Activated CD4-positive, alpha-beta T cell treated with anti-CD3 and anti-CD28 coated beads, Interleukin-2, amount 50 U/mL, for 24 hours (primary cell): ENCODE measurements at places on chromosomes 4 and X.
A peak's percentile ranks its signal among the peaks of the same experiment; 100 is the strongest.

- DNase-seq, result no peak
Observed at GRCh38 chrX:82649645-82650044, 858.4 kb upstream of the POU3F4 start.

GRCh38 chrX:46722742-46723568 lies 36.0 kb downstream of the SLC9A7 start:
- DNase-seq, result no peak

- DNase-seq, result no peak
Observed at GRCh38 chrX:53324085-53324484, 42.7 kb upstream of the IQSEC2 start.

DNA sequence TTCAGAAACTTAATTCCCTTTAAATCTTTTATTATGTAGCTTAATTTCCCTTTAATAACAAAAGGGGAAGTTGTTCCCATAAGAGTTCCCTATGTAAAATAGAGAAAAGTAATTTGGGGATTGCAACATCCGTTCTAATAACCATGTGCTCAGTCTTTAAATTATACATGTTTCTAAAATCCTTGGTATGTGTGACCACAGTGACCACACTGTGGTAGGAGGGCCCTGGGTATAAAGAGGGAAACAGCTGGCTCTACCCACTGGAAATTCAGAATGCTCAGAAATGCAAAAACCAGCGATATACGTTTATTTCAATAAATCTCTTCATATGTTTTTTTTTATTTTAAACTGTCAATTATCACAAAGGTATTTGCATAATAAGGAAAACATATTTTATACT lies 219.1 kb downstream of the FGF13 start:
- DNase-seq, result no peak

DNA sequence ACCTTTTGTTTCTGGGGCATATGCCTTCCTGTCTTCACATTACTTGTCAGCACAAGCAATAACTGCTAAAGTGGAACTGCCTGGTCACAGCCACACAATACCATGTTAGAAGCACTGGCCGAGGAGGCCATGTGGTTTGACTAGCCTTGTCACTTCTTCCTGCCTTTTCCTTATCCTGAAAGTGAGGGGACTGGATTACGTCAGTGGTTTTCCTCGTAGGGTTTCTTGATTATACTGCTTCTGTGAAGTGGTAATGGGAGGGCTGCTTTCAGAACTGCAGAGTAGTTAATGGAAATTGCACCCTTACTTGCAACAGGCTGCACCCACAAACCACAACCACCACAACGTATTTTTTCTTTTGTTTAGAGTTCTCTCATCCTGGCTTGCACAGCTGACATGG lies 26.6 kb downstream of the ZRSR2 start:
- DNase-seq, result peak; percentile 18

- no peak for DNase-seq
Observed at GRCh38 chr4:100778431-100778830, 260.6 kb upstream of the EMCN start.

GRCh38 chrX:96483647-96484160 lies 200.9 kb upstream of the DIAPH2 start:
- no peak for DNase-seq

GRCh38 chrX:120672389-120672788 lies 42.5 kb upstream of the C1GALT1C1 start:
- no peak for DNase-seq

GRCh38 chr4:1055721-1056590 lies 44.5 kb downstream of the FGFRL1 start:
- peak; percentile 61 for DNase-seq

GRCh38 chrX:27671234-27671633 lies 81.1 kb downstream of the DCAF8L2 start:
- DNase-seq, result no peak

- no peak for DNase-seq
Observed at GRCh38 chr4:147339100-147339499, 141.8 kb upstream of the EDNRA start.
